ENCODE measurements at places on chromosomes 7 and 10.

DNA sequence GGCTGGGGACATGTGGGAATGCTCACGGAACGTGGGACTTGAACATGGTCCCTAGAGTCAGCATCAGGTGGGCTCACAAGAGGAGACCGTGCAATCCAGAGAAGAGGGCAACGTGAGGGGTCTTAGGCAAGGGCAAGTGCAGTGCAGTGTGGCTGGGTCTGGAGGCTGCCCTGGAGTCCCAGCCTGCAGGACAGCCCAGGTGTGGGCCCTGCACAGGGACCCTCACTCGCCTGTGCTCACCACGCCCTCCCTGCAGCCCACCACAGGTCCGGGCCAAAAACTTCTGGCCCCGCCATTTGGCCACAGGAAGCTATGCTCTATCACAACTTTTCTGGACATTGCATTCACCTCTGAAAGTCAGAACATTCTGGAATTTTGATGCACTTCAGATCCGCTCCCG, 133.5 kb downstream of the PAXIP1 start:
- DNase-seq, result no peak

DNA sequence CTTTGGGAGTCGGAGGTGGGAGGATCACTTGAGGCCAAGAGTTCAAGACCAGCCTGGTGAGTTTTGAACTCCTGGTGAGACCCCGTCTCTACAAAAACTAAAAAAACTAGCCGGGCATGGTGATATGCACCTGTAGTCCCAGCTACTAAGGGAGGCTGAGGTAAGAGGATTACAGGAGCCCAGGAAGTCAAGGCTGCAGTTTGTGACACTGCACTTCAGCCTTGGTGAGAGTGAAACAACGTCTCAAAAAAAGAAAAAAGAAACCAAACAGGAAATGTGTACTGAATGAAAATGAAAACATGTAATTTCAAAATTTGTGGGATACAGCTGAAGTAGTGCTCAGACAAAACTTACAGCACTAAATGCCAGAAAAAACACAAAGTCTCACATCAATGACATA, 7.6 kb downstream of the ARHGAP12 start:
- no peak for DNase-seq

DNA sequence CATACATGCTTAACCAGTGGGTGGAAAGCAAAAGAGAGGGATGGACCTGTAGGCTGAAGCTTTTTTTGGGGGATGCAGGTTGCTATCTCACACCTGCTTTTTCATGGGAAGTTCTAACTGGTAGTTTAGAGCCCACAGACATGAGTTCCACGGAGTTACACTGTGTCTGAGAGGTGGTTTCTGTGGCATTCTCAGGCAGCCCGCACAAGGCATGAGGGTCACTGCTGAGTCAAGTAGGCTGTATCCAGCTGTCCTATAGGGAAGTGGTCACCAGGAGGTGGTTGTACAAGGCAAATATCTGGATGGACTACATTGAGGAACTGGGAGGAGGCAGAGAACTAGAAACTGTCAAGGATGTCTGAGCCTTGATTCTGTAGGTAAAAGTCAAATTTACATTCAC, 351.0 kb upstream of the POM121L12 start:
- no peak for DNase-seq

DNA sequence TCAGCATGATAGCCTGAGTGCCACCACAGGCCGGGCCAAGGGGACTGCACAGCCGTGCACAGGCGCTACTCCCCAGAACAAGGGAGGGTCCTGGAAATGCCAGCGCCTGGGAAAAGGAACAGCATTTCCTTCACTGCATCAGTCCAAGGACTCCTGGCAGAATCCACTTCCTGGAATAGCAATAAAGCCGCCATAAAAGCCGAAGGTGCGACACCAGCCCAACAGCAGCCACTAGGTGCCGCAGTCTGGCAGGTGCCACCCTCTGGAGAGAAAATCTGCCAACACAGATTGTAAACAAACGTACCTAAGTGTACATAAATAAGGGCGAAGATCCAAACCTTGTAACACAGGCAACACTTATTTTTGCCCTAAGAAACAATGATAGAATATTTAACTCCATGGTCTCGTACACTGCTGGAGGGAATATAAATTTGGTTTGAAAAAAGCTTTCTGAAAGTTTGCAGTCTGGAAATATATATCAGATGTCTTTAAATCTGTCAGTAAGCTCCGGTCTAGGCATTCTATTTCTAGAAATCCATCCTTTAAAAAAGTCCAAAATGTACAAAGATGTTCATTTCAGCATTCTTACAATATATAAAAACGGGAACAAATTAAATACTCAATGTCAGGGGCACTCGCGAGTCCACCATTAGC, 22.2 kb downstream of the VOPP1 start:
- peak; percentile 69 for DNase-seq

DNA sequence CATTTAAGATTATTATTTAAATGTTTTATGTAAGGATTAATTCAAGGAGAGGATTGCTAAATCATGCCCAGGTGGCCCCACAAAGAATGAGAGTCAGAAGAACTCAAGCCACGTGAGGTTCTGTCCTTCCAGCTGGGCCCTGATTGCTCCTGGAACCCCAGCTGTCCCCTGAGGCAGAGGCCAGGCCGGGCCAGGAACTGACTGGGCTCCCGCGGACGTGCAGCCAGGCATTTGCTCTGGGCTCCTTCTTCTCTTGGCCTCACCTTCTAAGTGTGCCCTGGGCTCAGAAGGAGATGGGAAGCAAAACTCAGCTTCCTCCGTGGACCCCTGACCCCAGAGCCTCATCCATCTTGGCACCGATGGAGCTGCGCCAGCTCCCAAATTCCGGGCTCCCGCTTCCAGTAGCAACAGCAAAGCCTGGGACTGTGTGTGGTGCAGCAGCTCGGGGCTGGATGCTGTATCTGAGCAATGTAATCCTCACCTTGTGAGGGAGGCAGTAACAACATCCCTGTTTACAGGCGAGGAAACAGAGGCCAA, 250.6 kb upstream of the PPP2R2D start:
- DNase-seq, result no peak

DNA sequence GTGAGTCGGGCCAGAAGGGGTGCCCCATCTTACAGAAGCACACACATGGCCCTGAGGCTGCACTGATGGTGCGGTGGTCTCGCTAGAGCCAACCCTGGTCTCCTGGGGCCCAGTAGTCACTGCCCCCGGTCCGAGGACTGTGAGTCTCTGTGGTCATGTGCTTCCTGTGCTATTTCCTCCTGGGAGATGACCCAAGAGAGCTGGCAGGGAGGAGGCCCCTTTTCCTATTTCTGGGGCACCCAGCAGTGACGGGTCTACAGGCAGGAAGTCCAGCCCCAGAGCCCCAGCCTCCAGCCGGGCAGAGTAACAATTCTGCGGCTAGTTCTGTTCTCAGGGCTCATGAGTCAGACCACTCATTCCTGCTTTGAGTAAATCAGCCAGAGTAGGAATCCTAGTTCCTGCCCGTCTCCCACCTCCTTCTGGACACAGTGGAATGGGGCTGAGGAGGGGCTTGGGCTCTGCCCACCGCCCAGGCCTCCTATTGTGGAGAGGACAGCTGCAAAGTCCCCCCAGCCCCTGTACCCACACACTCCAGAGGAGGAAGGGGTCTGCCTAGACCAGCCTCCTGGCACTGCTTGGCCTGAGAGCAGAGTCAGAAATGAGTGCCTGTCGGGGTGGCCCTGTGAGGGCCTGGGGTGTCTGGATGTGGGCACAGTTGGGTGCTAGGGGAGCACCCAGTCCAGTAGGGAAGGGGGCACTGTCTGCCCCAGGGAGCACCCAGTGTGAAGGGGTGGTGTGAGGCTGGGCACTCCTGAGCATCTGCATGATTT, 80.5 kb upstream of the PPIF start:
- peak; percentile 92 for DNase-seq

- DNase-seq, result no peak
These were observed 666.7 kb upstream of the NRP1 start for GRCh38 chr10:34001087-34001580.

- DNase-seq, result no peak
These were observed 604.0 kb downstream of the CALN1 start for GRCh38 chr7:71808115-71808514.

DNA sequence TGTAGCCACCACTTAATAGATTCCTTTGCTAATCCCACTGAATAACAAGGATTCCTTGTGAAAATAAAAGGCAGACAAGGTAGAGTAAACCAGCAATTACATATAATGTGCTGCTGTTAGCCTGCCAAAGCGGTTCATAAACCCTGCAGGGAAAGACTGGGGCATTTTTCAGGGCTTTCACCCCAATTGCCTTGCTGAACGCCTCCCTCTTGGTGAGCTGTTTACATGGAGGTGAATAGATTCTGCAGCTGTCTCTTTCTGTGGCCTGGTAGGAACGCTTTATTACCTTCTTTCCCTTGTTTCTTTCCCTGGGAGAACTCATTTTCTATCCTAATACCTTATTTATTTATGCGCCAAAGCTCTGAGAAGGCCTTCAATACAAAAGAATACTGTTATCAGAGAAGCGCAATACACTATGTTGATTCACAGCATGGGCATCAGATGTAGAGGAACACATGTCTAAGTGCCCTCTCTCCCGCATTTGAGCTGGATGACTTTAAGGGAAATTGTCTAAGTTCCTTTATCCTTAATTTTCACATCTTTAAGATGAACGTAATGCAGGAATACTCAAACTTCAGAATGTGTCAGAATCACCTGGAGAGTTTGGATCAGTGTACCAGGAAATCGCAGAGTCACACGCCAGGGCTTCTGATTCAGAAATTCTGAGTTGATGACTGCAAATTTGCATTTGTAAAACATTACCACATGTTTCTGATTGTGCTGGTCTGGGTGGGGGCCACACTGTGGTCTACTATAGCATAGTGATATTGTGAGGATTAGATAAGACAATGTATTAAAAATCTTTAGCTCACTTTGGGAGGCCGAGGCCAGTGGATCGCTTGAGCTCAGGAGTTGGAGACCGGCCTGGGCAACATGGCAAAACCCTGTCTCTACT, 1203.8 kb downstream of the SORCS3 start:
- DNase-seq, result no peak

- DNase-seq, result no peak
These were observed 294.4 kb upstream of the GALNT17 start for GRCh38 chr7:70837589-70837988.

DNA sequence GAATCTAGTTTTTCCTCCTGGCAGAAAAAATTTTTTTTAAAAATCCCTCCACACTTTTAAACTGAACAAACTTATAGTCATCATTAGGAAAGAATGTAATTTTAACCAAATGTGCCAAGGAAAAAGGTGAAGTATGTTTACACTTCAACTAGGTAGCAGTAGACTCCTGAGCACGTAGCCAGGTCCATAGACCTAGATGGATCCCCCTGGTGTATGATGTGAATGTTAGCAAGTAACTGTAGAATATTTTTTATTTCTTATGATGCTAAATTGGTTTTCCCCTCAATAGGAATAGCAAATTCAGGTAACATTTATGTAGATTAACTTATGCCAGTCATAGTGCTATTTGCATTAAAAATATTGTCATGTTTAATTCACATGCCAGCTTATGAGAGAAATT, 19.6 kb downstream of the CABCOCO1 start:
- no peak for DNase-seq

- DNase-seq, result peak; percentile 32
These were observed 1.5 kb upstream of the KAT6B start for GRCh38 chr10:74824900-74825370.

- peak; percentile 96 for DNase-seq
These were observed 85.2 kb downstream of the HGF start for GRCh38 chr7:81684514-81685269.

DNA sequence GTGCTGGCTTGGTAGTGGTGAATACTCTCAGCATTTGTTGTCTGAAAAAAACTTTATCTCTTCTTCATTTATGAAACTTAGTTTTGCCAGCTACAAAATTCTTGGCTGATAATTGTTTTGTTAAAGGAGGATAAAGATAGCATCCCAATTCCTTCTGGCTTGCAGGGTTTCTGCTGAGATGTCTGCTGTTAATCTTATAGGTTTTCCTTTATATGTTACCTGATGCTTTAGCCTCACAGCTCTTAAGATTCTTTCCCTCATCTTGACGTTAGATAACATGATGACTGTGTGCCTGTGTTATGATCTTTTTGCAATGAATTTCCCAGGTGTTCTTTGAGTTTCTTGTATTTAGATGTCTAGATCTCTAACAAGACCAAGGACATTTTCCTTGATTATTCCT, 9.9 kb upstream of the MRPS33 start:
- DNase-seq, result no peak

GRCh38 chr10:44635176-44635575, 250.3 kb upstream of the CXCL12 start:
- DNase-seq, result no peak

DNA sequence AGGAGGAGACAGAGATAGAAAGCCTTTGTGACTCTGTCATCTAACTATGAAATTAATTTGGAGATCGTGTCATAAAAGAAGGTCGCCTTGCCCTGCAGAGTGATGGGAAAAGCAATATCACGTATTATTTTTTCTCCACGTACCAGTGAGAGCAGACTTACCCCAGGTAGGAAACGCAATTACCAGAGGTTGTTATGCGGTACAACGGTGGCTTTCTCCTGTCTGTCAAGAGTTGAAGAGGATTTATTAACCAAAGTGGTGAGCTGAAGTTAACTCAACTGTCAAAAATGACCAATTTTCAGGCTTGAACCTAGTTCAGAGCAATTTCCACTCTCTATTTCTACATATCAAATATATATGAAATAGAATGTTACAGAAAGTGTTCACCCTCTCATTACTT, 282.6 kb upstream of the PFKP start:
- no peak for DNase-seq

DNA sequence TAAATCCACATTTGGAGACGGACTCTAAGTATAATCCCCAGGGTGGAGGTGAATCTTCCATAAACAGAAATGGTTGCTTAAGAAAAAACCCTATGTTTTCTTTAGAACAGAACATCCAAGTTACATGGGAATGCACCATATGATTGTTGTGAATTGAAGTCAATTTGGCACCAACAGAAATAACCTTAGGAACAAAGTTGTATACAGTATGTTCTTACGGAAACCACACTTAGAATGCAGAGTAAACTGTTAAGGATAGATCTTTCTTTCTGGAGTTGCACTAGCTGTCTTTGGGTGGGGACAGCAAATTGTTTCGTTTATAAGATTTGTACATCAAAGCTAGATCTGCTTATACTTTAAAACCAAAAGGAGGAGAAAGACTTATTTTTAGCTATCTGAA, 316.4 kb downstream of the PTEN start:
- DNase-seq, result no peak

GRCh38 chr10:32893434-32893833, 64.6 kb downstream of the ITGB1 start:
- DNase-seq, result no peak

DNA sequence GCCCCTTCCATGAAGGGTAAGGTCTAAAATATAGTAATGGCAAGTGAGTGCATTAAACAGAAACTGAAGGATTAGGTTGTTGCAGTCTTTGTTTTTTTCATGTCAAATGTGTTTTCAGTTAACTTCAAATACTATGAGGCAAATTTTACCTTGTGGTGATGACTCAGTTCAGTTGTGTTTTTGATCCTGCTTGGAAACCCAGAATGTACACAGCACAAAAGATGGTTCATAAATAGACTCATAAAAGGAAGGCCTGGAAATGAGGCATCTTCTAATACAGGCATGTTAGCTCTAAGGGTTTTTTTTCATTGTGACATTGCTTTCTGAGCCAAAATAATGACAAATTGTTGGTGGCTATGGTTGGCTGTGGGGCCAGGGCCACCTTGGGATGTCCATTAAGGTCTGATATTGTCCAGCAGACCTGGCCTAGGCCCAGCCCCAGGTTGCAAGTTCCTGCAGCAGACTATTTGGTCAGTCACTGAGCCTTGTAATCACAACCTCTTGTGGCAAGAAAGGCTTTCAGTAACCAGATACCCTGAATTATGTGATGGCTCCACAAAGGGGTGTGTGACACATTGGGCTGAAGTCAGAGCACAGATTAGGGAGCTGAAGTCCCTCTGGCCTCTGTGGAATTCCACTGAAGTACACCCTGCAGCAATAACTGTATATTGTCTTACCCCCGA, 69.0 kb upstream of the SAMD8 start:
- no peak for DNase-seq
